ENCODE measurements at places on chromosomes 2 and 18.

DNA sequence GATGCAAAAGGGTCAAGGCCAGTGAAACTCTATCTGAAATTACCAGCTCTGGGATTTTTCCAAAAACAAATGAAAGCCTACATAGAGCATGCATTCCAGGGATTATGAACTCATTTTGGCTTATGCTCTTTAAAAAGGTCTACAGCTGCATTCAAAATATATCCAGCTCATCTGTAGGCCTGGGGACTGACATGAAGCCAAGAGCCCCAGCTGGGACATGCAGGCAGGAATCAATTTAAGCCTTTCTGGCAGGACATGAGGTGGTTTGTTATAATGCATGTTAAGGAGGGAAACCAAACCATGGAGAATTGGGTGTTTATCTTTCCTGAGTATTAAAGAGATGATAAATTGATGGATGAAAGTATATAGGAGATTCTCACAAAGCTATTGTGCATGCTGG lies 164.5 kb downstream of the RBM43 start:
- no peak for DNase-seq

DNA sequence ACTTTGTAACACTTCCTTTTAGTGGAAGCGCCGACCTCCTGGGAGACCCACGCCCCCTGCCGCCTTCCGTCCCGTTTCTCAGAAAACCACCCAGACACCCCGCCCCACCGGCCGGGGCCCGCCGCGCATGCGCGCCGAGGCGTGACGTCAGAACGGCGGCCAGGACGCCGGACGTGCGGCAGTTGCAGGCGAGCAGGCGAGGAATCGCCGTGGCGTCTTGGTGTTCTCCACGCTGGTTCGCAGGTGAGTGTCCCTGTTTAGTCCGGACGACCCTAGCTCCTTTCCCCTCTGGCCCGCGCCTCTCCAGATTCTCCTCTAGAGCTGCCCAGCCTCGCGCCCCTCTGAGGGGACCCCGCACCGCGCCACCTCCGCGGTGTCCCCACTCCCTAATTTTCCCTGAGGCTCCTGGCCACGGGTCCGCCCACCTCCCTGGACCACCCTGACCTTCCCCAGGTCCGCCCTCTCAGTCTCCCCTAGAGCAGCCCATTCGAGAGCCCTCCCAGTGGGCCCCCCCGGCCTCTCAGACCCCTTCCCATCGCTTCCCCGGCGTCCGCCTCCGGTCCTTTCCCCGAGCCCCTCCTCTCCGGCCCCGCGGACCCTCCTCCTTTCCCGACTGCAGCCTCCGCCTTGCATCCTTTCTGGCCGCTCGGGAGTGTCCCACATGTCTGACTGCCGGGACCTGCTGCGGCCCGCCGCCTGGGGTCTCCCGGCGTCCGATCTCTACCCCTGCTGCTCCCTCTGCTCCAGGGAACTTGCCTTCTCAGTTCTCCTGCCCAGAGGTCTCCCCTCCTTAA lies at the start of gene PLEKHB2:
Gene PLEKHB2, plus strand, starts transcription at position 181 of the 794 bp plus-strand sequence. CDS start 15,606 bp downstream, outside the sequence.
- DNase-seq = peak; percentile 93

DNA sequence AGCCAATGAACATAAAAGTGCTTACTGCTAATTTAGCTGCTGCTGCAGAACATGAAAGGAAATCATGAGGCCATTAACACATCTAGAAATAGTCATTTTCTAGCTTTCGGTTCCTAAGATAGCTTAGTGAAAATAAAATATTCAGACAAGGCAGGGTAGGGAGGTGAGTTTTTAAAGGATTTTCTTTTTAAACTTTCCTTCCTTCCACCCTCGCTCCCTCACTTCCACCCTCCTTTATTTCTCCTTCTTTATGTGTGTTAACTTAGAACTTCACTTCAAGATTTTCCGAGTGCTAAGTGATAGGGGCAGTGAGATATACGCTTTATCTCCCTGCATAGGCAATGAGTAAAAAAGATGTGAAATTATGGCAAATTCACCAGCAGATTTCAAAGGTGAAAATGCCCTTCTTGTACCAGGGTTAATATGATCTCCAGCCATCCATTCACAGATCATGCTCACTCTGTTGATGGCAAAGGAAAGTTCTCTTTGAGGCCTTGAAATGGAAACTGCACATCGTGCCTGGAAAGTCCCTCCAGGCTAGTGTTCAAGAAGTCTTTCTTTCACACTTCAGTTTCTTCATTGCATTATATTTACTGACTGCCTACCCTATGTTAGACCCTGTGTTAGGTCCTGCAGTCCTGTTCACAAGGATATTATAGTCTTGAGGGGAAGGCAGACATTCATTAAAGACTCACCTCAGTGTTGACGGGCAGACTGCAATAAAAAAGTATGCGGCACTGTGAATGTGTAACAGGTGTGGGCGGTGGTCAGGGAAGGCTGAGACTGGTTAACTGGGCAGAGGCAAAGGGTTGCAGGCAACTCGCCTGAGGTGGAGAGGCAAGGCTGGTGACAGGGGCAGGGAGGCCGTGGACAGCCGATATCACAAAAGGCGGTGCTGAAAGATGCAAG lies 200.8 kb downstream of the PLCL1 start:
- no peak for DNase-seq

- no peak for DNase-seq
These were observed 145.7 kb downstream of the NUP35 start for GRCh38 chr2:183269956-183270355.
